Dermis blood vessel endothelial cell (primary cell): ENCODE measurements at places on chromosomes 4 and X.

GRCh38 chrX:50913520-50913919 lies 3.0 kb downstream of the BMP15 start:
- peak; percentile 80 for DNase-seq

GRCh38 chrX:50691820-50692219 lies 122.2 kb downstream of the SHROOM4 start:
- peak; percentile 67 for DNase-seq

- no peak for DNase-seq
These were observed 410.4 kb downstream of the INPP4B start for GRCh38 chr4:142435599-142436235.

DNA sequence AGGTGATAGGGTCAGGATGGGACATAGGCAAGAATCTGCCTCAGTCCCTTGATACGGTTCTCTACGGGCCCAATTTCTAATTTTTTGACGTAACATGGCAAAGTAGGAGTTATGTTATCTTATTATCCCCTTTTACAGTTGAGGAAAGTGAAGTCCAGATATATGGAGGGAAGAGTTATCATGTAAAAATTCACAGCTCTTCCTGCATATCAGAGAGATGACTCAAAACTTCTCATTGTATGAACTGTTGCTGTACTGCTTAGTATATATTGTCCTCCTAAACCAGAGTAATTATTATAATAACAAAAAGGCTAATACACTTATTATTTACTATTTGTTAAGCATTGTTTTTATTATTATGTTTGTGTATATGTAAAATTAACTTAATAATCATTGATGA lies 260.5 kb upstream of the IGFBP7 start:
- no peak for DNase-seq

GRCh38 chrX:31656013-31656412 lies 584.2 kb upstream of the FTHL17 start:
- peak; percentile 13 for DNase-seq

DNA sequence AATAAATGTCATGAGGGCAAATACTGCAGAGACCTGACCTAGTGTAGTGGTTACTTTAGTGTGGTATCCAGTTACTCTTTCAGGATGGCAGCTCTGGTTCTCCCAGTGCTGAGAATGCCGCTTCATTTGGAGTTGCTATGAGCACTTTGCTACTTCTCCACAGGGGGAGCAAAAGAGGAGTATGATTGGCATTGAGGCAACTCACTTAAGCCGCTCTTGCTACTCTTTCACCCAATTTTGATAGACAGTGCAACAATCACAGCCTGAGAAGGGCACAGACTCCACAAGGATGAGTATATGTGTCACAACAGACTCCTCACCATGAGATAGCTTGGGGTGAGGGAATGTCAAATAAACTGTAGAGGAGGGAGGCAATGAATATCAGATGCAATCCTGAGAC lies 81.2 kb downstream of the NPY1R start:
- DNase-seq: no peak
